GM04503 (cell line): ENCODE measurements at places on chromosomes 2 and 18.

- peak; percentile 9 for DNase-seq
Observed at GRCh38 chr18:51150113-51150700, 47.3 kb downstream of the MEX3C start.

DNA sequence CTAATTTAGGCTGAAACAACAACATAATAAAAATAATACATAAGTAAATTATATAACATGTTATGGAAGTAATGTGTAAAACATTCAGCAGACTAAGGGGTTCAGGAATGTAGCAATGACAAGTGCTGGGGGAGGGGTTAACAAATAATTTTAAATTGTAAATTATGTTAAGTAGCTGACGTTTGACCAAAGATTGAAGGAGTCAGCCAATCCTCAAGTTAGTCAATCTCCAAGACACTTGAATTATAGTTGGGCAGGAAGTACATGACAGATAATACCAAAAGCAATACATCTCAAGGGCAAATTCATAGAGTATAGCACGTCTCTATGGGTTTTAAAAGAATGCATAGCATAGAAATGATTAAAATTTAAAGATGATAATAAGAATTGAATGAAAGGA, 89.1 kb downstream of the KCNH7 start:
- no peak for DNase-seq

DNA sequence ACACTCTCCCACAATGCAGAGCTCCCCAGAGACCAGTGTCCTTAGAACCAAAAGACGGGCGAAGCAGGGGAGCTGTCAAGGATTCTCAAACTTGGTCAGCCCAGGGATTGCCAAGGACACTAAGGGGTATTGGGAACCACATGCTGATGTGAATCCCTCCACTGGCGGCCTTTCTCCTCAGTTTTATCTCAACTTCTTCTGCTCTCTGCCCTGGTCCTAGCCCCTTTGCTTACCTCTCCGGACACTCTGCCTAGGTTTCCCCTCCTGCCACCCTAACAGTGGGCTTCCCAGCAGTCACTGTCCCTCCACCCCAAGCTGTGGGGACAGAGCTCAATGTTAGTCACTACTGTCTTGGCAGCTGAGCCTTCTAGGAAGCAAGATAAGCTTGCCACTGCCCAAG, 61.1 kb downstream of the POLR1A start:
- no peak for DNase-seq

GRCh38 chr2:210268281-210268680, 43.0 kb upstream of the ACADL start:
- DNase-seq, result no peak

GRCh38 chr2:223587301-223587700, 14.9 kb downstream of the SCG2 start:
- no peak for DNase-seq

DNA sequence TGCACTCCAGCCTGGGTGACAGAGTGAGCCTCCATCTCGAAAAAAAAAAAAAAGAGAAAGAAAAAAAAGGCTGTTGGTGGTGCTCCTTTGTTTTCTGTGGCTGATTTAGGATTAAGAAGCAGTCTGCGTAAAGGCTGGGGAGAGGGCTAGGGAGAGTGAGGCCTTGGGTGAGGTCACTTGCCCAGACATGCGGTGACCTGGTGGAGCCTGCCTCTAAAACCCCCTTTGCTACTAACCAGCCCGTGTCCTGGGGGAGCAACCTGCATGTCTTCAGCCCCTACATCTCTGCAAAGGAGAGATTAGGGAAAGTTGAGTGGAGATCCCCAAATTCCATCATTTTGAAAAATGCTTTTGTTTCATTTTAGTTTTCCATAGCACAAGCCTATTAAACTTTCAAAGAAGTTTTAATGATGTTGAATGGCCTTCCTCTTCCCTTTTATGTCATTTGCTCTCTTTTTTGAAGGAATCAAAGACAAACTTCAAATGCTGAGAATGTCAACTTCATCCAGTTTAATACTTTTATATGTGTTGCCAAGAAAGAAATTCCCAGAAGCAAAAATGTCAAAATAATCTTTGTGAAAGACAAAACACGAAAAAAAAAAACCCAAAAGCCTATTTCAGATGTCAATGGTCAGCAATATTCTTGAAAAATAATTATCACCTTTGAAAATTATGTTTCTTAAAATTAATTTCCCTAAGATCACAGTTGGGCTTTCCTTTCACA, 38.9 kb upstream of the RALBP1 start:
- no peak for DNase-seq

DNA sequence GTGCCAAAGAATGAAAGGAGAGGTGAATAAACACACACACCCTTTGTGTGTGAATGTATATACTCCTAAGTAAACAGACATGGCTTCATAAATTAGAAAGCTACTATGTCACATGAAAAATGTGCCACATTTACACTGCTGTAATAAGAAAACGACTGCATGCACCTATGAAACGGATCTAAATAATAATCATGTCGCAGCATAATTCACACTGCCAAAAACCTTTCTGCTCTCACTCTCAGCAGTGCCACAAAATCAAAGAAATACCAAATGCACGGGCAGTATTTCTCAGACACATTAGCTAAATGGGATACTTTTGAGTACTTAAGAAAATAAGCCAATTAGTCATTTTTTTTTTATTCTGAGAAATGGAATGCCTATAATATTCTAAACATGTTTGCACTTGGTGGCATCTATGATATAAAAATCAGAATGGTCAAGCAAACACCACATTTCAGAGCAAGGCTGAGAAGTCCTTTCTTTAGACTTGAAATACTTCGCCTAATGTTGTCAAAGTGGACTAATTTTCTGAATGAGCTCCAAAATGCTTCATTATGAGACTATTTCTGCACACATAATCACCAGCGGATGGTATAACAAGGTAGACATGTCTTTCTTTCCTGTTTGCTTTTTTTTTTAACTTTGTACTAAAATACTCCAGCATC, 6.6 kb downstream of the BCL11A start:
- DNase-seq, result no peak

DNA sequence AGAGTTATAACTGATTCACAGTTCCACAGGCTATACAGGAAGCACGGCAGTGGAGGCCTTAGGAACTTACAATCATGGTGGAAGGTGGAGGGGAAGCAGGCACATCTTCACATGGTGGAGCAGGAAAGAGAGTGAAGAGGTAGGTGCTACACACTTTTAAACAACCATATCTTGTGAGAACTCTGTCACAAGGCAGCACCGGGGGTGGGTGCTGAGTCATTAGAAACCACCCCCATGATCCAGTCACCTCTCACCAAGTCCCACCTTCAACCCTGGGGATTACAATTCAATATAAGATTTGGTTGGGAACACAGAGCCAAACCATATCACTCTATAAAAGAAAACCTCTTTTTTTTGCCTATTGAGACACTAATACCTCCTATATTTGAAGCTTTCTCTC, 1108.5 kb upstream of the CDH2 start:
- no peak for DNase-seq

GRCh38 chr18:21439431-21439846, 161.1 kb downstream of the ESCO1 start:
- peak; percentile 99 for DNase-seq

DNA sequence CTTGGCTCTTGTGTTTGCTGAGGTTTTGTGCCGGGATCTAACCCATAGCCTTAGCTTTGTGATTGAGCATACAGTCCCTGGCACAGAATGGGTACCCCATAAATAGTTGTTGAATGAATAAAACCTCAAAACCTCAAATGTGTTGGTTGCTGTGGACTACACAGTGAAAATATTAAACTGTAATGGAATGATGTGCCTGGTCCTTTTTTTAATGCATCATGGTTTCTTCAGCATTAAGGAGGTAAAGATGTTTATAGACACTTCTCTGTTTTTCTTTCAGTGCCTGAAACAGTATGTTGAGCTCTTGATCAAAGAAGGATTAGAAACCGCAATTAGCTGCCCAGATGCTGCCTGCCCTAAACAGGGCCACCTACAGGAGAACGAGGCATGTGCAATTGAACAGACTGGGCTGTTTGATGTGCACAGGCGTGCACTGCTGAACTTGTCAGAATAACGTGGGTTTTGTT, 97.0 kb downstream of the RNF144A start:
- DNase-seq, result no peak

- no peak for DNase-seq
Observed at GRCh38 chr2:191150230-191150599, 579 bp downstream of the STAT4 start.

DNA sequence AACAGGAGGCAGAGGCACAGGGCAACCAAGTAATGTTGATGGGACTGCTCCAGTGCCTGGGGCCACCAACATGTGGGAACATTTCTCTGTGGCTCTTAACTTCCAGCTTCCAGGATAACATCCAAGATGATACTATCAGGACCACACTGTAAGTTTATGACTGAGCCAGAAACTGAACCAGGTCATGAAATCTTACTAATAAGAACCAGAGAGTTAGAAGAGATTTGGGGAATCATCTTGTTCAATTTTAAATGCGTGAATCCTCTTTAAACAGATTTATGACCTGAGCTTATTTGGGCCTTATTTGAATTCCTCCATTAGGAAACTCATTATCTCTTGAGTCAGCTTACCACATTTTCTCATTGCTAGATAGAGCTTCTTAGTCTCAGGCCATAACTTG, 45.0 kb downstream of the MAP2 start:
- peak; percentile 11 for DNase-seq

GRCh38 chr2:42795841-42796301, 3.5 kb upstream of the HAAO start:
- DNase-seq, result no peak

DNA sequence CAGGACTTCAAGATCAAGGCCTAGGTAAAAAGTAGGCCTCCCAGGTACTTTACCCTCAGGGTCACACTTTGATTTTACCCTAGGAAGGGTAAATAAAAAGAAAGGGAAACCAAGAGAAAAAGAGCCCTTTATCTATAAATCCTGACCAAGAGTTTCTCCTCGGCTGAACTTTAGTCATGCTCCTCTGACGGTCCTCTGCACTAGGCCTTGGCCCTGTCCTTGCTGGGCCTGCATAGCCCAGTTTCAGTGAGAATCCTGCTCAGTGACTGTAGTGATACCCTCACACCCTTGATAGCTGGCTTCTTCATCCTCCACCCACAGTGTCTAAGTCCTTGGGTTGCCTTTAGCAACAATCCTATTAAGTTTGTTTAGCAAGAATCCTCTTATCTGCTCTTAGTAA, 20.5 kb upstream of the ITSN2 start:
- no peak for DNase-seq

GRCh38 chr2:203623661-203624060, 82.8 kb upstream of the CD28 start:
- DNase-seq, result no peak

- DNase-seq, result no peak
Observed at GRCh38 chr2:16191431-16192200, 251.3 kb downstream of the MYCN start.

DNA sequence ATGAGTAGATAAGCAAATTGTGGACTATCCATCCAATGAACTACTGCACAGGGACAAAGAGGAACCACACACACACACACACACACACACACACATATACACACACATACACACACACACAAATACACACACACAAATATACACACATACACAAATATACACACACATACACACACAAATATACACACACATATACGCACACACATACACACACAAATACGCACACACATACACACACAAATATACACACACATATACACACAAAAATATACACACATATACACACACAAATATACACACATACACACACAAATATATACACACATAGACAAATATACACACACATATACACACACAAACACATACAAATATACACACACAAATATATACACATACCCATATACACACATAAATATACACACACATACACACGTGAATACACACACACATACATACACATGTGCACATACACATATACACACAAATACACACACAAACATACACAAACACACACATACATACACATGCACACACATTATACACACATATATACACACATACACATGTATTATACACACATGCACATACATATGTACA, 19.8 kb upstream of the EFHD1 start:
- no peak for DNase-seq

DNA sequence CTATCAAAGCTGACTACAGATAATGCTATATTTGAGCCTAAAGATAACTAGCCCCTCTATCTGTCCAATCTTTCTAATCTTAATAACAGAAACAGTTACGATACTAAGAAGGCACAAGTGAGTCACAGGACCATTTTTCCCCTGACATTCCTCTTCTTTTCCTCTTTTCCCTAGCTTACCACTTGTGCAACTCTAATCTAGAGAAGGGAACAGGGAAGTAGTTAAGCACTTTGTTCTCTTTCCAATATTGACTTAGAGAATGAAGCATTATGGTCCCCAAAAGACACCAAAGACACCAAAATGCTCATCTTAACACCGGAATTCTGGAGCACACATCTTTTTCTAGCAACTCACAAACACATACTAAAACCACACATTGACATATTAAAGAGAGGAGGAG, 1.8 kb downstream of the PDE11A start:
- no peak for DNase-seq

DNA sequence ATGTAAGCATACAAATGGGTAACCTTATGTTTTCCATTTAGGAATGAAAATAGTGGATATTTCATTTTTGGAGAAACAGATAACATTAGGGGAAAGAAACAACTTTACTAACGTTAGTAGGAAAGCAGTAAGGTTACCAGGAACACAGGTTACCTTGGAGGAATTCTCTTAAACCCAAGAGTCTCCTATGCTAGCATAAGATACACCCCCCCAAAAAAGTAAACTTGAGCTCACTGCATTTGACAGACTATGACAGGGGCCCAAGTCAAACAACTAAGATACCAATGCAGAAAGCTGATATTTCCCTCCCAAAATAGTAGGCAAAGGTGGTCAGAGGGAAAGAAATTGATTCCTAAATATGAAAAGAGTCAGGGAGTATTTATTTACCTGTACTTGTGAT, 656.9 kb downstream of the DSC3 start:
- no peak for DNase-seq

DNA sequence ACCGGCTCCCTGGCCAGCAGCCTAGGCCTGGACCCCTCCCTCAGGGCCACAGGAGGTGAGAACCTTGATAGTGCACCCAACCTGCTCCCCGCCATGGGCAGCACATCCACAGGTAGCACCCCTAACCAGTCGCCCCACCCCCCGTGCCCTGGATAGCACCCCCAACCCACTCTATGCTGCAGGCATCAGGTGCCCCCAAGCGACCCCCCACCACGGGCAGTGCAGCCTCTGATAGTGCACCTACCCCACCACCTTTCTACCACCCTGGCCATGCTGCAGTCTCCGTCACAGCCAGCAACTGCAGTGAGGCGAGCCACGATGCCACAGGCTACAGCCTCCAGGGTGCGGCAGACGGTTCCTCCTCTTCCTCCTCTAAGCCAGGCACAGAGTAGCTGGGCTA, 55.6 kb downstream of the SOWAHC start:
- no peak for DNase-seq

- DNase-seq, result no peak
Observed at GRCh38 chr2:38245114-38245641, 131.9 kb downstream of the ATL2 start.

GRCh38 chr2:232436381-232437194, 19.4 kb upstream of the ALPI start:
- no peak for DNase-seq

DNA sequence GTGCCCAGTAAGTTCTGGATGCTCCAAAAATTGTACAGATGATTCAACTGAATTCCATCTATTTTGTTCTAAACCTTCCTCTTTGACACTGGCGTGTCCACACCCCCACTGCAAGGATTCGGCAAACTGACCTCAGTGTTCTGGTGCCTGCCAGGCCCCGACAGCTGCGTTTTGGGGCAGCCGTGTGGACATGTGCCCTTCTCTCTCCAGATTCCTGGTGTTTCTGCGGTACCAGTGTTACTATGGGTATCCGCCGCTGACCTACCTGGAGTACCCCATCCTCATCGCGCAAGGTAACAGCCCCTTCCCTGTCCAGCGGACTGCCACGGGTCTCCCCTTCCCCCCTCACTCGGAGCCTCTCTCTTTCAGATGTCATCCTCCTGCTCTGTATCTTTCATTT, 5.0 kb downstream of the SLC66A3 start:
- DNase-seq, result no peak
